CD4-positive, CD25-positive, alpha-beta regulatory T cell (primary cell): ENCODE measurements at places on chromosomes 4 and X. TPM values are rescaled to one million over a fixed set of nuclear protein-coding genes. Genes with fewer than 3 reads are reported as not detected.

Gene ADGRG4
- total RNA-seq: not detected

Gene HTN3
- total RNA-seq: not detected

Gene DOK7
- not detected for total RNA-seq

Gene CXXC4
- not detected for total RNA-seq

Gene CSN1S1
- not detected for total RNA-seq

Gene TLR2
- total RNA-seq: 1.4 TPM

Gene SCFD2
- 23.9 TPM for total RNA-seq

Gene S100G
- total RNA-seq: not detected

Gene TCEAL6
- total RNA-seq: not detected

Gene PITX2
- not detected for total RNA-seq

Gene MCUB
- 96.3 TPM for total RNA-seq

Gene SHOX
- total RNA-seq: not detected

Gene HTN1
- not detected for total RNA-seq

Gene UNC5C
- not detected for total RNA-seq

DNA sequence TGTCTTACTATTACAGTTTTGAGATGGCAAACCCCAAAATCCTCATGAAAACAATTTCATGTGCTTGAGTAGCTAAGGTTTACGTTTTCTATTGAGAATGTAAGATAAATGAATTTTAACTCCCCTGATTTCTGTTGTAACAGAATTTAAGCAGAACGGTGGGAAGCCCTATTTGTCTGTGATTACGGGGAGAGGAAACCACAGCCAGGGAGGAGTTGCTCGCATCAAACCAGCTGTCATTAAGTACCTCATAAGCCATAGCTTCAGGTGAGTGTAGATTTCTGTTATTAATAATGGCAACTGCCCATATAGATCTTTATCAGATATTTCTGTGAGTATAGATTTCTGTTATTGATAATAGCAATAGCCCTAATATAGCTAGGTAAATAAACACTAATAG, 44.2 kb upstream of the RHOH start:
- H3K4me1 ChIP-seq: peaks cover 20% of the 10 kb centered on the region
- H3K36me3 ChIP-seq: no peaks in the 10 kb centered on the region
- H3K27ac ChIP-seq: peak overlapping the region; percentile 76
- DNase-seq: peak; percentile 68
- H3K4me3 ChIP-seq: peak overlapping the region; percentile 50

GRCh38 chr4:145177906-145178538, 2.4 kb downstream of the OTUD4 start:
- peaks cover 35% of the 10 kb centered on the region for H3K4me1 ChIP-seq
- H3K4me3 ChIP-seq: peak overlapping the region; percentile 98
- no peaks in the 10 kb centered on the region for H3K27me3 ChIP-seq

DNA sequence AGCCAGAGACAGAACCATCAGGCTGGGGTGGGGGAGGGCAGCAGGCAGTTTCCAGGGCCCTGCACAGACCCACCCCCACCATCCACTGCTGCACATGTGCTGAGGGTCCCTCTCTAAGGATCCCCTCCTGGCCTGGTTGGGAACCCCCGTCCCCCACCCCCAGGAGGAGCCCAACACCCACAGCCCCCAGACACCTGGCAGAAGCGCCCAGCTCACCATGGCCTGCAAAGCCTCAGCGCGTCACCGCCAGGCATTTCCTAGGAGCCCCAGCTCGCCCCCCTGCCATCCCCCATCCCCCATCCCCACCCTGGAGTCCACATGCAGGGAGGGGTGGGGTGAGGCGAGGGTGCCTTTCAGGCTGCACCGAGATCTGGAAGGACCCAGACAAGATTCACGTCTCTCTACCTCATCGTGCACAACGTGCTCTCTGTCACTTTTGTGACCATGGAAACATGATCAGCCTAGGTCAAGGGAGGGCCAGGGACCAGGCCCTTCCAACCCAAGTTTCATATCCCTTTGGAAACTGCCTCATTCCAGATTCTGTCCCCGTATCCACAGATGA, 9.3 kb downstream of the MXD4 start:
- no peaks in the 10 kb centered on the region for H3K4me1 ChIP-seq
- H3K36me3 ChIP-seq: peaks cover 63% of the 10 kb centered on the region
- no peak for DNase-seq
- no peaks in the 10 kb centered on the region for H3K27me3 ChIP-seq
- no peak overlapping the region for H3K4me3 ChIP-seq

- DNase-seq: no peak
- H3K4me3 ChIP-seq: no peak overlapping the region
- H3K27ac ChIP-seq: no peak overlapping the region
- no peaks in the 10 kb centered on the region for H3K27me3 ChIP-seq
- H3K36me3 ChIP-seq: peaks cover 66% of the 10 kb centered on the region
Observed at GRCh38 chrX:129792586-129793291, 13.0 kb downstream of the SASH3 start.

GRCh38 chrX:129679901-129680300, 25.1 kb upstream of the APLN start:
- no peak overlapping the region for H3K4me3 ChIP-seq
- H3K27me3 ChIP-seq: no peaks in the 10 kb centered on the region
- no peak overlapping the region for H3K27ac ChIP-seq
- H3K36me3 ChIP-seq: no peaks in the 10 kb centered on the region
- H3K4me1 ChIP-seq: peaks cover 9% of the 10 kb centered on the region

DNA sequence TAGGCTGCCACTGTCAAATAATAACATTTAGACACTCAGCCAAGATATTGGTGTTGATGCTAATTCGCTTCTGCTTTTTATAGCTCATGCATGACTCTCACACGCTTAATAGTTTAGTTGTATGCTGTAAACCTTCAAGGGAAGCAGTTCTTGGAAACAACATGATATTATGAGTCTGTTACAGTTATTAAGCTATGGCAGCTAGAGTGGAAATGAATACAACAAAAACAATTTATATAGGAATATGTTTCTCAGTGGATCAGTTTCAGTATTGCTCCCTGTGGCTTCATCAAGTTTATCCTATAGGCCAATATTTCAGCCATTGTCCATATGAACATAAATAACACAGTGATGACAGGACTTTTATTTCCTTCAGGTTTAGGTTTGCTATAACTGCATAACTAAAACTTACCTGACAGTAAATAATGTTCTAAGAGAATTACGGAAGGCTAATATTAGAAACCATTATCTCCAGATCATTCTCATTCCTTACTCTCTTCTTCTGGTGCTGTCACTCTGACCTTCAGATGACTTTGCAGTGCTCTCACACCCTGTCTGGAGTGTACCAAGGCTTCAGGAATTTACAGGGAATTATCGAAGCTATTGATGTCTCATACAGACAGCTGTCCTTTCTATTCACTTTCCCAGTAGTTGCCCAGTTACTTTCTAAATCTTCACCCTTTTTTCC, 555.0 kb downstream of the ANKRD50 start:
- H3K36me3 ChIP-seq: no peaks in the 10 kb centered on the region
- H3K27me3 ChIP-seq: no peaks in the 10 kb centered on the region
- no peak overlapping the region for H3K27ac ChIP-seq
- DNase-seq: no peak
- H3K4me1 ChIP-seq: no peaks in the 10 kb centered on the region
- no peak overlapping the region for H3K4me3 ChIP-seq

- H3K4me1 ChIP-seq: no peaks in the 10 kb centered on the region
- no peak for DNase-seq
- no peak overlapping the region for H3K27ac ChIP-seq
- no peak overlapping the region for H3K4me3 ChIP-seq
- H3K36me3 ChIP-seq: no peaks in the 10 kb centered on the region
- H3K27me3 ChIP-seq: no peaks in the 10 kb centered on the region
Observed at GRCh38 chrX:10507181-10507580, 113.2 kb downstream of the MID1 start.

GRCh38 chrX:153469811-153470410, 465 bp downstream of the HAUS7 start:
- H3K27me3 ChIP-seq: no peaks in the 10 kb centered on the region
- peak overlapping the region; percentile 53 for H3K4me3 ChIP-seq
- peak overlapping the region; percentile 51 for H3K27ac ChIP-seq
- peaks cover 23% of the 10 kb centered on the region for H3K4me1 ChIP-seq
- H3K36me3 ChIP-seq: no peaks in the 10 kb centered on the region

DNA sequence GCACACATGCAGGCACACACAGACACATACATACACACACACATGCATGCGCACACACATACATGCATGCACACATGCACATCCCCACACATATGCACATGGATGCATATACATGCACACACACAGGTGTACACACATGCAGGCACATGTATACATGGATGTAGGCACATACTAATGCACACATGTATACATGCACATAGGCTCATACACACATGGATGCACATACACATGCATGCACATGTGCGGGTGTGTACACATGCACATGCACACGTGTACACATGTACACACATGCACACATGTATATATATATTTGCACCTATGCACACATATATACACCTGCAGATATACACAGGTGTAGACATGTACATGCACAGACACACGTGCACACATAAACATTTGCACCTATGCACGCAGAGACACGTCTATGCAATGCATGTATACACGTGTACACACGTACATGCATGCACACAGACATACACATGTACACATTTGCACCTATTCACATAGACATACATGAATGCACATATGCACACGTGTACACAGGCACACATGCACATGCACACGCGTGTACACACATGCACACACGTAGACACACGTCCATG, 4.0 kb downstream of the PLCXD1 start:
- H3K27ac ChIP-seq: no peak overlapping the region
- no peak overlapping the region for H3K4me3 ChIP-seq
- H3K36me3 ChIP-seq: peaks cover 12% of the 10 kb centered on the region
- no peaks in the 10 kb centered on the region for H3K27me3 ChIP-seq
- H3K4me1 ChIP-seq: no peaks in the 10 kb centered on the region

- peaks cover 10% of the 10 kb centered on the region for H3K4me1 ChIP-seq
- H3K4me3 ChIP-seq: no peak overlapping the region
- peak; percentile 14 for DNase-seq
- H3K27ac ChIP-seq: no peak overlapping the region
- H3K27me3 ChIP-seq: peaks cover 2% of the 10 kb centered on the region
Observed at GRCh38 chr4:78610546-78611214, 59.1 kb downstream of the ANXA3 start.

GRCh38 chr4:147378780-147379179, 102.1 kb upstream of the EDNRA start:
- H3K4me3 ChIP-seq: no peak overlapping the region
- H3K36me3 ChIP-seq: no peaks in the 10 kb centered on the region
- DNase-seq: no peak
- no peak overlapping the region for H3K27ac ChIP-seq
- peaks cover 2% of the 10 kb centered on the region for H3K27me3 ChIP-seq
- H3K4me1 ChIP-seq: no peaks in the 10 kb centered on the region

DNA sequence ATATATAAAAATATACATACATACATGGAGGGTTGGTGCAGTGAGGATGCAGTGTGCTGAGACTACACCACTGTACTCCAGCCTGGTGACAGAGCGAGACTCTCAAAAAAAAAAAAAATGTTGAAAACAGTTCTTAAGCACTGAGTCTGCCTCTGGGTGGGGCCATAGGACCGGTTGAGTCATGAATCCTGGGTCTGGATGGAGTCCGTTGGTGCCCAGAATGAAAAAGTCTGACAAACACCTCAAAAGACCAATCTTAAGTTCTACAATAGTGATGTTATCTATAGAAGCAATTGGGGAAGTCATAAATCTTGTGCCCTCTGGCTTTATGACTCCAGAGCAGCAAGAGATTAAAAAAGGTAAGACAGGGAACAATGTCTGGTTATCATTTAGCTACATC, 70.4 kb downstream of the FGFBP1 start:
- H3K27me3 ChIP-seq: peaks cover 5% of the 10 kb centered on the region
- H3K4me3 ChIP-seq: no peak overlapping the region
- no peak for DNase-seq

GRCh38 chr4:108272561-108272960, 103.8 kb upstream of the LEF1 start:
- H3K27me3 ChIP-seq: no peaks in the 10 kb centered on the region
- no peak overlapping the region for H3K27ac ChIP-seq
- H3K4me3 ChIP-seq: no peak overlapping the region

GRCh38 chr4:477686-478085, 21.3 kb downstream of the ZNF721 start:
- H3K4me3 ChIP-seq: no peak overlapping the region
- DNase-seq: no peak
- no peaks in the 10 kb centered on the region for H3K36me3 ChIP-seq
- H3K27ac ChIP-seq: no peak overlapping the region
- peaks cover 11% of the 10 kb centered on the region for H3K4me1 ChIP-seq

DNA sequence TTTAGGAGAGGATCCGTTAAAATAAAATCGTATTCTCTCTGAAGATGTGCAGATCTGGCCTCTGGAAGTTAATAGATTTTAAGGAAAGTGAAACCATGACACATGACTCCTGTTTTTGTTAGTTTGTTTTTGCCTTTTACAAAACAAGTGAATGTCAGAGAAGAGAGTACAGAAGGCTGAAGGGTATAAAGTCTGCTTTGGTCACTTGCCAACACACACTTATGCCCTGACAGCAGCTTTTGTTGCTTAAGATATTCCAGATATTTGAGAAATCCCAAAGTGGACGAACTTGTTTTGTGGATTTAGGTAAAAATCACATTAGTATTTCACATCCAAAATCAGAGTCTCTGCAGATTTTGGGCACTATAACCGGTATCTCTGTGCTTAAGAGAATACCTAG, 192.4 kb upstream of the RASGEF1B start:
- H3K4me1 ChIP-seq: no peaks in the 10 kb centered on the region
- H3K4me3 ChIP-seq: no peak overlapping the region
- no peak overlapping the region for H3K27ac ChIP-seq
- DNase-seq: no peak
- no peaks in the 10 kb centered on the region for H3K36me3 ChIP-seq
- H3K27me3 ChIP-seq: peaks cover 4% of the 10 kb centered on the region

DNA sequence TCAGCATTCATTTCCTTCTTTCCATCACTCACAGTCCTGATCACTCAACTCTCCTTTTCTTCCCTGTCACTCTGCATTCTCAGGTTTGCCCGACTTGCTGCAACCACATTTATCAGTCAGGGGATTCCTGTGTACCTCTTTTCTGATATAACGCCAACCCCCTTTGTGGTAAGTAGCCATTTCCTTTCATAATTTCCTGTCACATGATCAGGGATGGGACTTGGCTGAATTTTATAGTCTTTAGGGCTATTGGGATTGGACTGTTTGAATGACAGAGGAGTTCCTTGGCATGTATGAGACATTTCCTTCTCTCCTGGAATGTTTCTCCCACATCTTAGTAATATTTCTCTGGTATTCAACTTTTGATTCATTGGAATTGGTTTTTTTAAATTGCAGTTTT, 11.0 kb downstream of the PGM2 start:
- peaks cover 11% of the 10 kb centered on the region for H3K4me1 ChIP-seq
- no peak for DNase-seq
- H3K4me3 ChIP-seq: peak overlapping the region; percentile 32
- H3K27me3 ChIP-seq: no peaks in the 10 kb centered on the region
- H3K36me3 ChIP-seq: peaks cover 71% of the 10 kb centered on the region
- H3K27ac ChIP-seq: no peak overlapping the region

- no peak for DNase-seq
- H3K36me3 ChIP-seq: no peaks in the 10 kb centered on the region
- no peak overlapping the region for H3K4me3 ChIP-seq
Observed at GRCh38 chr4:125267630-125268029, 47.1 kb upstream of the FAT4 start.

GRCh38 chrX:44303119-44303518, 40.4 kb downstream of the EFHC2 start:
- no peaks in the 10 kb centered on the region for H3K27me3 ChIP-seq
- H3K36me3 ChIP-seq: no peaks in the 10 kb centered on the region
- no peak overlapping the region for H3K4me3 ChIP-seq
- DNase-seq: no peak

GRCh38 chr4:2011583-2011982, 2.8 kb upstream of the NELFA start:
- H3K27me3 ChIP-seq: no peaks in the 10 kb centered on the region
- H3K36me3 ChIP-seq: no peaks in the 10 kb centered on the region
- no peak overlapping the region for H3K4me3 ChIP-seq
- H3K4me1 ChIP-seq: peaks cover 22% of the 10 kb centered on the region

GRCh38 chr4:7650606-7651385, 216.1 kb upstream of the PSAPL1 start:
- H3K27ac ChIP-seq: no peak overlapping the region
- H3K4me3 ChIP-seq: no peak overlapping the region
- no peaks in the 10 kb centered on the region for H3K36me3 ChIP-seq
- no peaks in the 10 kb centered on the region for H3K27me3 ChIP-seq
- peak; percentile 5 for DNase-seq
